ENCODE measurements at places on chromosomes 2 and 18.

DNA sequence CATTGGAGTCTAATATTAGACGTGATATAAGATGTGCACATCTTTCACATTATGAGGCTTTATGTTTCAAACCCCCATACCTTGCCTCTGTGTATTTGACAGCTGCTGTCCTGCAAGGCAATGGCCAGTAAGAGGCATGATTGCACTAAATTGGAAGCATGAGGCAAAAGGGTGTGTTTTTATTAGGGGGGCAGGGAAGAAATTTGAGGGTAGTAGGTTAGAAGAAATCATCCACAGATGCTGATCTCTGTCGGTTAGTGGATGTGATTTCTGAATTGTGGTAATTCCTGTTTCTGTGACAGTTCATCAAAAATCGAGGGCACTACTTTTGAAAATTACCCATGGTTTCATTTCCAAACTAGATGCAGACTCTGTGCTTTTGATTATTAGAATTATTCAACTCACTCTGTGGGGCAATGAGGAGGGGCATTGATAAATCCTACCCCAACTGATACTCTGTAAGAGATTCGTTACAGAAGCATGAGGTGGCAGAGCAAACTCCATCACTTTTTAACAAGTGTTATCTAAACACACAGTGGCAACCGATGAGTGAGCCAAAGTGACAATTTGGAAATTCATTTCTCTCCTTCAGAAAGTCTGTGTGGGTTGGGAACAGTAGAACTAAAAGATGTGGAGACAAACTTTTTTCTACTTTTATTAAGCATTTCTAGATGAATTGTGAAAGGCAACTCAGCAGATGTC, 453.0 kb downstream of the ARHGAP15 start:
- no peak for DNase-seq

- no peak for DNase-seq
Observed at GRCh38 chr2:88078643-88079172, 11.1 kb downstream of the SMYD1 start.

- no peak for DNase-seq
Observed at GRCh38 chr18:2168022-2168421, 403.3 kb downstream of the METTL4 start.

- no peak for DNase-seq
Observed at GRCh38 chr18:7116792-7117389, 706 bp downstream of the LAMA1 start.

DNA sequence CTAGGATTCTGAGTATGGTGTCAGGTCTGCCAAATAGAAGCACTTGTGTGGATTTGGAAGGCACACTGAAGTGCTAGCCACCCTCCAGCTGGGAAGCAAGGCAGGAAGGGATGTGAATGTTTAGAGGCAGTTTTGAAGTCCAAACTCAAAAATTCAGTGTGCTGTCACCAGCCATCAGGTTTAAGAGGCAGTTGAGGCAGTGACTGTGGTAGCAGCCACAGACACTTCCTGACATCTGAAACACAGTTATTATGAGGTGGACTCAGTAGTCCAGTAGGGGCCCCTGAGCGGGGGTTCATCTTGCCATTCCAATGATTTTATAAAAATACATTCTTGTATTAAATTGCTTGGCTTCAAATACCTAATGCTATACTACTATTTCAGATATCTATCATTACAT, 13.4 kb upstream of the DOCK10 start:
- no peak for DNase-seq

DNA sequence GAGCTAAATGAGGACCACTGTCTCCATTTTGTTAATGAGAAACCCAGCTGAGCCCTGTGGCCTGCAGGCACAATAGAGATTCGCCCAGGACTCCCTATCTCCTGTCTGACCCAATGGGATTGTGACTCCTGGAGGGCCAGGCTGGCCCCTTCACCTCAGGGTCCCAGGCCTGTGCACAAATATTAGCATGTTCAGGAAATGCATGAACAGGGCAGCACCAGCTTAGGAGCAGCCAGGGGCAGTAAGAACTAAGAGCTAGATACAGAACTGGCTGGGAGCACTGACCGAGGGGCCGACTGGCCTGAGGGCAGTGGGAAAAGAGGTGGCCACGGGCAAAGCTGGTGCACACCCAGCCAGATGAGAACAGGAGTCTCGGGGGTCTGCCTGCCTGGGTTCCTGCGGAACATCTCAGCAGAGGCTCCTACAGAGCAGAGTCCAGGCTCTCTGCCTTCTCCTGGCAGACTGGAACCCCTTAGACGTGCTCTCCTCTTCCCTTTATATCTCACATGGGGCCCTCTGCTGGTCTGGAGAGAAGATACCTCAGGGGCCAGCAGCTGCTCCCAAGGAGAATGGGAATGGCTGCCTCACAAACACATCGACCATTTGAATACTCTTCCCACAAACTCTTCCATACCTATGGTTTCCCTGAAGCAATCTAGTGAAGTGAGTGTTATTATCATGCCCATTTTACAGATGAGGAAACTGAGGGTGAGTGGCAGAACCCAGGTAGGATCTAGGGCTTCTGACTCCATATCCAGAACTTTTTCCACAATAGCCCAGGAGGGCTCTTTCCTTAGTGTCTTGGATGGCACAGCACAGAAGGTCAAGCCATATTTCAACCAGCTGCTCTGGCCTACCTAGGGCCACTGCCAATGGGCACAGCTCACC, 77.6 kb upstream of the OTOF start:
- no peak for DNase-seq

DNA sequence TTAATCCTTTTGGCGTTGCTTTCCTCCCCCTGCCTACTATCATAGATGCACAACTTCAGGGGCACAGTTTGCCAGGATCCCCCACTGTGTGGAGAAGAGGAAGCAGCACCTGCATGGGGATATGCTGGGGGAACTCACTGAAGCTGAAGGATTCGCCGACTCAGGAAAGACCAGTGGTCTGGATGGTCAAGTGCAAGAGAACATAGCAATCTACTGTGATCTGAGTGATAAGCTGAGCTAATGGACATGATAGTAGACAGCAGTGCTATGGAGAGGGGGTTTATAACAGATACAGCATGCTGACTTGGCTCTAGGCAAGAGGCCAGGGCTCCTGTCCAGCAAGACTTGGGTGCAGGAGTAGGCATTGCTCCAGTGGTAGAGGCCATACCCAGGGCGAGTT, 124.4 kb upstream of the NRP2 start:
- no peak for DNase-seq

GRCh38 chr18:48985161-48985560, 34.4 kb upstream of the SMAD7 start:
- no peak for DNase-seq

- no peak for DNase-seq
Observed at GRCh38 chr2:21267232-21267835, 143.6 kb downstream of the TDRD15 start.

DNA sequence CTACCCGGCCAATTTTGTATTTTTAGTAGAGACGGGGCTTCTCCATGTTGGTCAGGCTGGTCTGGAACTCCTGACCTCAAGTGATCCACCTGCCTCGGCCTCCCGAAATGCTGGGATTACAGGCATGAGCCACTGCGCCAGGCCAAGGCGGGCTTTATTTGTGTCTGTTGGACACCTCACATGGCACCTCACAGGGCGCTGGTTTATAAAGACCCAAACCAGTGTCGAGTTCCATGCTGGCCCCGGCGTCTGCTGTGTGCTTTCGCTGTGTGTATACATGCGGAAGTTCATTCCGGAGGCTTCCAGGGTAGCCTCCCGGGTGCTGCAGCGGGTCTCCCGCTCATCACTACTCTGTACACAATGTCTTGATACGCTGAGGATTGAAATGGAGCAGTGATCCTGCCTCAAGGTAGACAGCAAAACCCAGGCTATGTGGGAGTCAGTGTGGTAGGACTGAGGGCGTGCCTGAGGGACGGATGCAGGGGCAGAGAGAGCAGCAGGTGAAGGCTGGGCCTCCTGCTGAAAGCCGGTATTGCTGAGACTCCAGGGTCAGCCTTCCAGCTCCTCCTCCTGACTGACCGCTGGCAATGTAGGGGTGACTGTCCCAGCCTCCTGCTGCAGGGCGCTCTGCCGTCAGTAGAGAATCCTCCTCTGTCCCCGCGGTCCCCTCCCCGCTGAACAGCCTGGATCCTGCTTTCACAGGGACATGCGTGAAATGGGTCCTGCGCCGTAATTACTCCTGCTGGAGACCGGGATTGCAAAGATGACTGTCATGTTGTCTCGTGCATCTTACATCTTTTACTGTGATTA, 22.7 kb downstream of the LDLRAD4 start:
- DNase-seq = no peak

- DNase-seq = no peak
Observed at GRCh38 chr2:237669628-237670392, 42.4 kb downstream of the LRRFIP1 start.

DNA sequence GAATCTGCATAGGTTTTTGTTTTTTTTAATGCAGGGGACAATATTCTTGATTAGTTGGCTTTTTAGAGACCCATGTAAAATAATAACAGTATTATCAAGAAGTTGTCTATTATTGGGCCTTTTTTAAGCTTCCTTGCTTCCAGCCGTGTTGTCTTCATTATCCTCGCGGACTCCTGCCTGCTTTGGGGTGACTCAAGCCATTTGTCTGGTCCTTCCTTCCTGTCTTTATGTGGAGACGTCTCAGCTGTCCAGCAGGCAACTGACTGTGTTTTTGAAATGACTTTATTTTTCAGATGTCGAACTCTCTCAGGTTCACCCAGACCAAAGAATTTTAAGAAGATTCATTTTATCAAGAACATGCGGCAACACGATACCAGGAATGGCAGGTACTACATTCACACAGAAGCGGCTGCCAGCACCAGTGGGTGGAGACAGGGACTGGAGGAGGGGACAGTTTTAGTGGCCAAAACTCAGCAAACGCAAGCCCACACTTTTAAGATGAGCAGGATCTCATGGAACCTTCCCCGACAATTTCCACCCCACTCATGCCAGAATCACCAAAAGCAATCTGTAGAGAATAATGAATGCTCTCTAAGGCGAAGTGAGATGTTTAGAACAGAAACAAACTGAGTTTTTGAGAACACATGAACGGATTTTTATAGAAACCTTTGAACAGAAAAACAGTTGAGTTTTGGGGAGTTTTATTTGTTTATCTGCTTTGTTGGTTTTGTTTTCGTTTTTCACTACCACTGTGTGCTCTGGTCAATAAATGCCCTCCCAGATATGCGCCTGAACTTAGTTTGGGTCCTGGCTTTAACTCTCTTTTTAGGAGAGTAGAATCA, 59.1 kb downstream of the CABLES1 start:
- no peak for DNase-seq

DNA sequence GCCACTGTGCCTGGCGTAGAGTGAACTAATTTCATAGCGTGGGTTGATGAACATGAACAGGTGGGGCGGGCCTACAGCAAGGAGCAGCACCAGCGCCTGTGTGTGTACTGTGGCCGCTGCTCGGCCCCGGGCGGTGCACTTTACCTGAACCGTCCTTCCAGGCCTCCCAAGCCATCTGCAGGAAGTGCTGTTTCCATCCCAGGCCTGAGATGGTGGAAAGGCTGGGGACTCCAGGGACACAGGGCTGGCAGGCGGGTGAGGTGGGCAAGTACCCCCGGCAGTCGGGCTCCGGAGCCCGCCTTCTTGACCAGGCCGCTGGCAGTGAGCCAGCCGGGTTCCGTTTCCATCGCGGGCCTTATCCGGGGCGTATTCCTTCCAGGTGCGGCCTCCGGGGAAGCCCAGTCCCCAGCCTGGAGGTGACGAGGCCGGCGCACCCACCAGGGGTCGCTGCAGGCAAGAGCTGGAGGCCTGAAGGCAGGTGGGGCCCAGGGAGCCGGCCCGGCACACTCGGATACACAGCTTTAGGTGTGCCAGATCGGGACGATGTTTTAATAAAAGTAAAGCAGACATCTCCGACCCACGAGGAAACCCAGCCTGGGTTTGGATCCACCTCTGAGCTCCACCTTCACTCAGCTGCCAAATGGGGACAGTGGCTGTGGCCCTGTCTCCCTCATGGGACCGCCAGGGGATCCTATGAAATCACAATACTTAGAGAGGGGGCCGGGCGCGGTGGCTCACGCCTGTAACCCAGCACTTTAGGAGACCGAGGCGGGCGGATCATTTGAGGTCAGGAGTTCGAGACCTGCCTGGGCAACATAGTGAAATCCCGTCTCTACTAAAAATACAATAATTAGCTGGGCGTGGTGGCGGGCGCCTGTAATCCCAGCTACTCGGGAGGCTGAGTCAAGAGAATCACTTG, 22.7 kb upstream of the PDIA6 start:
- no peak for DNase-seq

- no peak for DNase-seq
Observed at GRCh38 chr2:19548116-19548515, 189.7 kb upstream of the OSR1 start.

DNA sequence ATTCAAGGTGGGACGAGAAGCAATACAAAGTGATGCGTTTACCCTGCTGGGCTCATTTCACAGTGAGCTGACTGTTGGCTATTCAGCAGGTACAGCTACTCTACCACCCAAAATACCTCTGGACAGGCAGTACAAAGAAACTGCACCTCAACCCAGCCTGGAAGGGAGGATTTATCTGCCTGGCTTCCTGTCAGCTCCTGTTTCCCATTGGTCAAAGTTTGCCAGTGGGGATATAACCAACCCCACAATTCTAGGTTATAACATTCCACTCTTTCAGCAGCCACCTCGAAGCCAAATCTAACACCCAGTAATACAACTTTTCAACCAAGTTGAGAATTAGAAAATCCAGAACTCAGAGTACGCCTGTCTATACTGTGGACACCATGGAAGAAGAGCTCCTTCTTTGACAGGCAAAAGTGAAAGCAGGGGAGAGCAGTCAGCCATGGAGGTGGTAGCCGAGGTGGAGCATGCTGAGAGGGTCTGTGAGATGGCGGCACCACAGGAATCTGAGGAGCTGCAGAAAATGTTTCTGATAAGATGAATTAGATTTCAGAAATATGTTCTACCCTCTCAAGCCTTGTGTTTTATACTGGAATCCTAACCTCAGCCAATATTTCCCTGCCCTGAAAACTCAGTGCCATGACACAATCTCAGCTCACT, 10.8 kb downstream of the DUSP19 start:
- DNase-seq = no peak

DNA sequence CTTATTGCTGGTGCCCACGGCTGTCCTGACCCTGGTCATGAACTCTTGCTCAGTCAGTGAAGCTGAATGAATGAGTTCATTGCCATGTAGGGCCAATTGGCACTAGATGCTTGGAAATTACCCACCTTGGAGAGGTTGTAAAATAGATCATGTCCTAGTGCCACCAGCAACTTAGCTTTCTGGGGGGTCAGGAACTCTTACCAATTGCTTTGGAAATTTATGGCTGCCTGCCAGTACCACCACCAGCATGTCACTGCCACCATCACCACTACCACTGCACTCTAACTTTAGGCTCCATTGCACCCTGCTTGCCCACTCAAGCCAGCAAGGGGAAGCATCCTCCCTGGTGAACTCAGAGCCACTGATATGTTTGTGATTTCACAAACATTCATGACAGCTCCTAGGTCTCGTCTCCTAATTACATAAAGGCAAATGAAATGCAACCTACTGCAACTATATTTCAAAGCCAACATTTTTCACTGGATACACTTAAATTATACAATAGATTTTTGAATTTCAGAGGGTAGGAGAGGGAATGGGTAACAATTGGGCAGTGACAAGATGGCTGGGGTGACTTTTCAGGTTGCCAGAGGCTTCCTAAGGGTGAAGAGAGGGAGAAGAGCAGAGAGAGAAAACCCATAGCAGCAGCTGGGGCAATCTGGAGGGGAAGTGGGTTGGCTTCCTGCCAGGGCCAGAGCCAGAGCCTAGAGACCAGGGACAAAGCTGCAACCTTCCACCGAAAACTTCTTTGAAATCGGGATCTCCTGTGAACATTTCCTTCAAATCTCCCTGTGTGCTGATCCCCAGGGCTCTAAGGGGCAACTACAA, 3.5 kb upstream of the EMILIN1 start:
- DNase-seq = no peak
